ENCODE measurements at places on chromosomes 4 and X.

- DNase-seq: no peak
Measured at GRCh38 chr4:13203101-13203500, 281.0 kb downstream of the RAB28 start.

- no peak for DNase-seq
Measured at GRCh38 chr4:105641845-105642244, 66.6 kb downstream of the INTS12 start.

DNA sequence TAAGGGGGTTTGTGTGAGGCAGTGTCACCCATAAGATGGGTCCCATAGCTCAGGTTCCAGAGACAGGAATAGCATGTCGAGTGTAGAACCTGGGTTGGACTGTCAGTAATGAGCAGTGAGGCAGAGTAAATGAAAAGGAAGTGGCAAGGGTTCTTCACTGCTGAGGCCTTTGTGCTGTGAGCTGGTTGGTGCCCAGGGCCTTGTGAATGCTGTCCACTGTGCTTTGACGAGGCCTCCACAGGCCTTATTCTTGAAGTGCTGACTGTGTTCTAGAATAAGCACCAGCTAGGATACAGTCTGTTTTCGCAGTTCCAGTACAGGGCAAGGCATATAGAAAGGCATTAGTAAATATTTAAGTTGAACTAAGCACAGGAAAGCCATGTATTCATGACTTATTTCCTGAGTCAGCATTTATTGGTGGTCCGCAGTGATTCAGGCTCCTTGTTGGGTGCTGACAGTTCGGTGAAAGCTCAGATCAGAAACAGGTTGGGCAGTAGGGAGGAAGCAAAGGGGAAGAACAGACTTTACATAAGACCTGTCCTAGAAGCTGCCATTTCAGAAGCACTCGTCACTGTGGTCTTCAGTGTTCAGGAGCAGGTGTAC is 25.6 kb upstream of the TADA2B start:
- DNase-seq: no peak

DNA sequence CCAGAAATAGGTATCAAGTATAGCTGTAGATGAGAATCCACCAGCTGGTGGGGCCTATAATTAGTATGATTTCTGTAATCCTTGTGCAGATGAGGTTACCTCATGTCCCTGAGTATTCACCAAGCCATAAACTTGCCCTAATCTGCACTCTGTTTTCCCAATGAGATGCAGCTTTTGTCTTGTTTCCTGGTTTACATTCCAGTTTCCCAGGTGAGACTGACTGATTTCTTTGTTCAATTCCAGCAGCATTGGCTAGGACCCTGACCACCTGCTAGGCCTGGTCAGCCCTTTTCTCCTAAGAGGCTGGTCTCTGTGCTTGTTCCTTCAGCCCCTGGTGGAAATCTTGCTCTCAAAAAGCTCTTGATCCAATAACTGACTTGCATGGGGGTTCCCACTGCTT is 44.6 kb downstream of the GABRB1 start:
- no peak for DNase-seq

- no peak for DNase-seq
Measured at GRCh38 chr4:142044271-142044670, 407.9 kb downstream of the IL15 start.

- DNase-seq: no peak
Measured at GRCh38 chr4:140826701-140827027, 70.5 kb upstream of the TBC1D9 start.

DNA sequence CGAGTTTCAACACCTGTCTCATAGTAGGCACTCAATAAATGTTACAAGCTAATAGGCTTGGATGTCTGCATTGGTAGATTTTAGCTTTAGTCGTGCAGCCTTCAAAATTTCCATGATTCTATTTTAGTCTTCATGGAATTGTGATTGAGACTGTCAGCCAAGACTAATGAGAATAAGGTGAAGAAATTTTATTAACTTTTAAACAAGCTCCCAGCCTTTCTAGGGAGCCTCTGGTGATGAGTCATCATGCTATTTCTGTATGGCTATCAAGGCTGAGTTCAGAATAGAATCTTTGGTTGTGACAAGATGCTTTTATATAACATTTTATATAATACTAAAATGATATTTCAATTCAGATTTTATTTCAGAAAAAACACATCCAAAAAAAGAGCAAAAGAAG is 685.8 kb downstream of the GABRG1 start:
- DNase-seq: no peak

- DNase-seq: no peak
Measured at GRCh38 chr4:19152264-19152663, 1099.4 kb upstream of the SLIT2 start.

DNA sequence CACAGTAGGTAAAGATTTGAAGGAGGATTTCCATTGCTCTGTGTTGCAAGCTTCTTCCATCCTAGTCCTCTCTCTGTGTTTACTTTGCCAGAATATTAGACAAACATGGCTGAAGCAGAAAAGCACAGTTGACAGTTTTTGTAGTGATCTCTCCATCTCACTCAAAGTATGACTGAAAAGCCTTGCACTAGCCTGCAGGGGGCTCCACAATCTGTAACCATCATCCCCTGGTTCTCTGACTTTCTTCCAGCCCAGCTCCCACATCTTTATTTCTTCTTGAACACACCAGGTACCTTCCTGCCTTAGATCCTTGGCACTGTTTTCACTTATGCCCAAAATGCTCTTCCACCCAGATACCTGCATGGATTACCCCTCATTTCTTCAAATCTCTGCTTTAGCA is 34.1 kb upstream of the HHIP start:
- DNase-seq: no peak

GRCh38 chr4:687048-687970 is 1.6 kb downstream of the SLC49A3 start:
- no peak for DNase-seq

DNA sequence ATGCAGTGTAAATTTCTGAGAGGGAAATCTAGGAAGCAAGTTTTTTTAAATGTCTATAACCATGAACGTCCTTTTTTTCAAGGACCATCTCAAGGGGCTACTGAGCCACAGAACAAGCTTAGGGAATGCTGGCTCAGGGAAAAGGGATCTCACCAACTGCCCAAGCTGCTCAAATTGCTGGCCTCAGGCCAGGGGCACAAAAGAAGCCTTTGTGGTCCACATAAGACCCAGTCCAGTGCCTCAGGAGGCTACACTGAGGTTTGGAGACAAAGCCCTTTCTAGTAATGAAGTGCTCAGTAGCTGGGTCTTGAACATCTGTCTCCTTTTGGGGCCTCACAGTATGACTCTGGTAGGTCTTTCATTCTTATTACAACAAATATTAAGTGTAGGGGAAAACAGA is 305.5 kb downstream of the RAB28 start:
- DNase-seq: no peak

DNA sequence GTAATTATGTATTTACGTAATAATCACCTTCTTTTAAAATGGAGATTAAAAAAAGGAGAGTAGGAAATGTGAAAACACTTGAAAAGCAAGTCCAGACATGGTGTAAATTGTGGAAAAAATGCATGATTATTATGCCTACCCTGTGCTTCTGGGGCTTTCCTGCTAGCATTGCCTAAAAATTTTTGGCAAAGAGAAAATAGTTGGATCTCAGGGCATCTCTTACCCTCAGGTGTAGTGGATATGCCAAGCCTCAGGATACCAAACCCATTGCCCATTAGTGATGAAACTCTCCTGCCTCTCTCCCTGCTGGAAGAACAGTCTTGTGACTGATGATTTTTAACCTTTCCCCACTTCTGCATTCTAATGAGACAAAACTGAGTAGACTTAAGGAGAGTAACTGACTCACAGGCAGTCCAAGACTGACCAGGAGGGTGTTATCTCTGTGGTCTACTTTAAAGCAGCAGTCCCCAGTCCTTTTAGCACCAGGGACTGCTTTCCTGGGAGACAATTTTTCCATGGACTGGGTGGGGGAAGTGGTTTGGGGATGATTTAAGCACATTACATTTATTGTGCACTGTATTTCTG is 174.6 kb downstream of the ZNF330 start:
- DNase-seq: no peak

DNA sequence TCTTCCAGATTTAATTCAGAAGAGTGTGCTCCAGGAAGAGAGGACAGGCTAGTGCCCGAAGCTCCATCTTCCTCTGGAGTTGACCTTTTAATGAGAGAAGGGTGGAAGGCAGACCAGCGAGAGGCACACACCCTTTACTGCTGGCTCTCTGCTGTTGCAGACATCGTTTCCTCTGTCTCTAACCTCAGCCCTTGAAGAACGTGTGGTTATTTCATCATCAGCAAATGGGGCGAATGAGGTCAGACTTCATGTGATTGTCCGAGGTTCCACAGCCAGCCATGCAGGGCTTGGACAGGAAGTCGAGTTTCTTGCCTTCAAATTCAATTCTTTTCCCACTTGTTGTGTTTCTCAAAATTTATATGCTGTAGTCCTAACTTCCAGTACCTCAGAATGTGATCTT is 155.2 kb upstream of the MSX1 start:
- DNase-seq: no peak

DNA sequence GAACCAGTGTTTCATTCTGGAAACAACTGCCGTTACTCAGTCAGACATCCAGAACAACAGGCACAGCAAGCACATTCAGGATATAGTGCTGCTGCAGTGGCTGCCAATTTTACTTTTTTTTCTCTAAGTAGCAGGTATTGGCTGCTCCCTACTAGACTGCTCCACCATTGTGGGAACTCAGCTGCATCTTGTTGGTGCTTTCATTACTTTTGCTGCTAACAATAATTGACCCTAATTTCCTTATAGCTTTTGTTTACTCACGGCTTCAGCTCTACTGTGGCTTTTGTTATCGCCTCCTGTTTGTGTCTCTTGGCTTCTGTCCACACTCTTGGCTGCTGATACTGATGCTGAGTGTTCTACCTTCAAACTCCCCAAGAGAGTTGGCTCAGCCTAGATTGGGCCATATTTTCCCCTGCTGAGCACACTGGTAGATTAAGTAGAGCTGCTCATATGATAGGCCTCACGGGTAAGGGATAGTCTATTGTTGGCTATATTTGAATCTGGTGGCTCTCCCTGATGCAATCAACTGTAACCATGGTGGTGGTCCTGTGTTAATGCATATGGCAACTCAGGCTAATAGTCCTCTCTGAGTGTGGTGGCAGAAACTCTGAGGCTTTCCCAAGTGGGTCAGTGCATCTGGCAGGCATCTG is 44.5 kb upstream of the IL2 start:
- no peak for DNase-seq

DNA sequence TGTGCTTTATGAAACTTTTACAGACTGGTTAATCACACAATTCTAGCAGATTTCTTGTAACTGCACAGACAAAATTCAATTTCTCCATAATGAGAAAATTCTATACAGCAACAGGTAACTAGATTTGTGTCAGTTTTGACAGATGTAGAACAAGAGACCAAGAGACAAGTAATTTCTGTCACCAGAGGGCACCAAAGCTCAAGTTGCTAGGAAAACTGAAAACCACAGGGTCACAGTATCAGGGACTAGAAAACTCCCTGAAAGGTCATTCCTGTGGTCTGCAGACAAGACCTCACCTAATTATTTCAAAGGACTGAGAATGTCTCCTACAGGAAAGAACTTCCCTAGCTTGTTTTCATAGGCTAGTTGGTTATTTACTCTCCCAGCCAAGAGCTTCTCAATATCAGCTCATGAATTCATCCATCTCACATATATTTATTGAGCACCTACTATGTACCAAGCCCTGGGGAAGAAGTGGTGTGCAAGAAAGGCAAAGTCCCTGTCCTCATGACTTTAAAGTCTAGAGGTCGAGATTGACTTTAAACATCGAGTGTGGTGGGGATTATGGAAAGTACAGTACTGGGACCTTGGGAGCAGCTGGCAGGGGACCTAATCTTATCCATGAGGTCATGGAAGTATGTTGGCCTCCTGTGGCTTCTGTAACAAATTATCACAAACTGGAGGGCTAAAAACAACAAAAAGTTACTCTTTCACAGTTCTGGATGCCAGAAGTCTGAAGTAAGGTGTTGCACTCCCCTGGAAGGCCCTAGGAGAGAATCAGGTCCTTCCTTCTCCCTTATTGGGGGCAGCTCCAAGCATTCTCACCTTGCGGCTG is 47.8 kb upstream of the SETD7 start:
- peak; percentile 48 for DNase-seq

- no peak for DNase-seq
Measured at GRCh38 chr4:112748352-112748878, 111.5 kb downstream of the LARP7 start.

- no peak for DNase-seq
Measured at GRCh38 chrX:7272346-7272745, 124.4 kb upstream of the PUDP start.

- DNase-seq: no peak
Measured at GRCh38 chr4:164136180-164136616, 617.7 kb upstream of the SMIM31 start.

GRCh38 chr4:47579235-47579634 is 94.2 kb downstream of the ATP10D start:
- no peak for DNase-seq

- no peak for DNase-seq
Measured at GRCh38 chr4:1061760-1062159, 50.3 kb downstream of the FGFRL1 start.

GRCh38 chrX:152861116-152861515 is 30.3 kb downstream of the NSDHL start:
- no peak for DNase-seq

DNA sequence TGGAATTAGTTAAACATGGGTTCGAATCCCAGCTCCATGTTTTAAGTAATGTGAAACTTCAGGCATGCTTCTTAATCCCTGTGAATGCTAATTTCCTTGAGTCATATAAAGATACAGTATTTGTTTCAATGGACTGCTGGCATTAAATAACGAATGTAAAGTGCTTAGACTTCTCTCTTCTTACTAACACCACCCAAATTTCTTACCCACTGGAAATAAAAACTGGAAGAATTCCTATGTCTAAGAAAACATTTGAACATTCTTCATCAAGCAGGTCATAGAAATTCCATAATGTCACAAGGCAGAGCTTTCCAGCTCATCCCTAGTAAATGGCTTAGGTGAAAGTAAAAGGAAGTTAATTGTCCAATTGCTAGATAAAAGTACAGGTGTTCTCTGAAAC is 172.5 kb downstream of the ANK2 start:
- DNase-seq: no peak

GRCh38 chr4:109053257-109053656 is 249.2 kb downstream of the COL25A1 start:
- DNase-seq: no peak

- no peak for DNase-seq
Measured at GRCh38 chr4:5500165-5500564, 208.2 kb downstream of the EVC2 start.

DNA sequence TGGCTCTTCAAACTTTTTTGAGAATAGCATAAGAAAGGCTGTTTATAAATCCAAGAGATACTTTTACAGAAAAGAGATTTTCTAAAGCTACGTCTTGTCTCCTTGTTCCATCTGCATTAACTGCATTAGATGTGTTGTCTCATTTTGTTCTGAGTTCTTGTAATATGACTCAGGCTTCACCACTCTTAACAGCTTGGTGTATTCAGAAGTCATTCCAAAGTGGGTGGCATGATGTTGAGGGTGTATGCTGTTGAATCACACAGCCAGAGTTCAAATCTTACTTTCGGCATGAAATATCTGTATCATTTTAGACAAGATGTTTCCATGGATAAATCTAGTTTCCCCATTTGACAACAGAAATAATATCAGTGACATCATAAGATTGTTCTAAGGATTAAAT is 30.1 kb downstream of the SYTL5 start:
- DNase-seq: no peak
